ENCODE measurements at places on chromosomes 13 and 19. TPM values are rescaled to one million over a fixed set of nuclear protein-coding genes. Genes with fewer than 3 reads are reported as not detected.

GNA15 gene
- 33.7 TPM for total RNA-seq

BSG gene
- 420 TPM for total RNA-seq

PSG7 gene
- total RNA-seq: not detected

DENND1C gene
- total RNA-seq: 7.6 TPM

ZSCAN1 gene
- not detected for total RNA-seq

MIR17HG gene
- total RNA-seq: 8.2 TPM

MBD3L5 gene
- total RNA-seq: not detected

ZNF556 gene
- total RNA-seq: not detected

ANGPTL8 gene
- total RNA-seq: 1.2 TPM

FAM83E gene
- total RNA-seq: not detected

HIF3A gene
- total RNA-seq: 21.7 TPM

ZNF772 gene
- 9.4 TPM for total RNA-seq

DPF1 gene
- not detected for total RNA-seq

TMIGD2 gene
- total RNA-seq: 0.79 TPM

SLC8A2 gene
- not detected for total RNA-seq

PCDH9 gene
- 5.7 TPM for total RNA-seq

PSG4 gene
- total RNA-seq: not detected

CFD gene
- total RNA-seq: 3,469 TPM

SIGLECL1 gene
- not detected for total RNA-seq

CKM gene
- not detected for total RNA-seq

CBARP gene
- total RNA-seq: 0.63 TPM

KIR3DL2 gene
- not detected for total RNA-seq

ZNF548 gene
- total RNA-seq: 19.7 TPM

MIA gene
- total RNA-seq: not detected

LIN7B gene
- 9.0 TPM for total RNA-seq

C2CD4C gene
- total RNA-seq: 0.19 TPM

KISS1R gene
- total RNA-seq: not detected

SIAH3 gene
- not detected for total RNA-seq

CACNG6 gene
- total RNA-seq: not detected

Measured in omental fat pad (tissue), 4 donors.